ENCODE measurements at places on chromosomes 2 and 18. TPM values are rescaled to one million over a fixed set of nuclear protein-coding genes. Genes with fewer than 3 reads are reported as not detected.

The FBXO36 gene
- total RNA-seq: 8.4 TPM

- DNase-seq: no peak
- no peak overlapping the region for H3K27ac ChIP-seq
- no peak overlapping the region for H3K4me3 ChIP-seq
- H3K4me1 ChIP-seq: no peaks in the 10 kb centered on the region
- H3K27me3 ChIP-seq: no peaks in the 10 kb centered on the region
Observed at GRCh38 chr2:182914852-182915251, 48.4 kb upstream of the FRZB start.

GRCh38 chr2:125564471-125564870, 1091.5 kb upstream of the GYPC start:
- no peaks in the 10 kb centered on the region for H3K36me3 ChIP-seq
- no peaks in the 10 kb centered on the region for H3K27me3 ChIP-seq
- no peaks in the 10 kb centered on the region for H3K4me1 ChIP-seq
- no peak overlapping the region for H3K4me3 ChIP-seq
- H3K27ac ChIP-seq: no peak overlapping the region
- no peak for DNase-seq

GRCh38 chr2:11563784-11564666, 30.2 kb downstream of the GREB1 start:
- H3K27ac ChIP-seq: peak overlapping the region; percentile 39
- H3K4me1 ChIP-seq: peaks cover 7% of the 10 kb centered on the region
- no peak for DNase-seq
- peaks cover 6% of the 10 kb centered on the region for H3K36me3 ChIP-seq
- no peak overlapping the region for H3K4me3 ChIP-seq

GRCh38 chr18:13107074-13107473, 111.5 kb upstream of the LDLRAD4 start:
- no peak for DNase-seq
- peaks cover 6% of the 10 kb centered on the region for H3K36me3 ChIP-seq
- no peaks in the 10 kb centered on the region for H3K4me1 ChIP-seq
- H3K4me3 ChIP-seq: no peak overlapping the region
- no peak overlapping the region for H3K27ac ChIP-seq
- H3K27me3 ChIP-seq: no peaks in the 10 kb centered on the region

Measured in prostate gland (tissue), 2 donors.